MM.1S (cell line): ENCODE measurements at places on chromosomes 5 and 9.

GRCh38 chr9:82110881-82111280 is 122.3 kb downstream of the SPATA31D1 start:
- DNase-seq, result no peak

DNA sequence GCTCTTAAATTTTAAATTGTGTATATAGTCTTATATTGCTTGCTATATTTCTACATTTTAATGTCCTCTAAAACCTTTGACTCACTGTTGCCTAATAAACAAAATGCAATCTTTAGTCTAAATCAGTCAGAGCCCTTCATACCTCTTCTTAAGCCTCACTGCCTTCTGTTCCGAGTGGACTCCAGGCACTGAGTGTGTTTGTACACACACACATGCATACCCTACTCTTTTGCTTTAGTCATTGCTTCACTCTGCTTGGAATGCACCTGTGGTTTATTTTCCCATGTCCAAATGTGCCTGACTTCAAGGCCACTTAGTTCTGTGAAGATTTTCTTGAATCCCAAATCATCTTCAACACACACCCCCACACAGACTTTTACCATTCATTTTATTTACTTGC is 60.9 kb downstream of the SLC12A2 start:
- no peak for DNase-seq

DNA sequence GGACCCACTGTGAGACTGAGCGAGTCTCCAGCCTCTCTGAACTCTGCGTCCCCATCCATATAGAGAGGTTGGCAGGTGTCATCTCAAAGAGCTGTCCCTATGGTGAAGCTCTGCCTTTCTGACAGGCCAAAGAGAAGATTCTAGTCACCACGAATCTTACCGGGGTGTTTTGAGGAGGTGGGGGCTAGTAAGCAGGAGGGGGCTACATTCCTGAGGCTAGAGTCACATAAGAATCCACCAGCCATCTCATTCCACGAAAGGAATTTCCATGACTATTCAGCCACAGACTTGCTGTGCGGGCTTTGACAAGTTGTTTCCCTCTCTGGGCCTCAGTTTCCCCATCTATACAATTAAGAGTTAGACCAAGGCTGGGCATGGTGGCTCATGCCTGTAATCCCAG is 16.3 kb downstream of the PDGFRB start:
- no peak for DNase-seq

DNA sequence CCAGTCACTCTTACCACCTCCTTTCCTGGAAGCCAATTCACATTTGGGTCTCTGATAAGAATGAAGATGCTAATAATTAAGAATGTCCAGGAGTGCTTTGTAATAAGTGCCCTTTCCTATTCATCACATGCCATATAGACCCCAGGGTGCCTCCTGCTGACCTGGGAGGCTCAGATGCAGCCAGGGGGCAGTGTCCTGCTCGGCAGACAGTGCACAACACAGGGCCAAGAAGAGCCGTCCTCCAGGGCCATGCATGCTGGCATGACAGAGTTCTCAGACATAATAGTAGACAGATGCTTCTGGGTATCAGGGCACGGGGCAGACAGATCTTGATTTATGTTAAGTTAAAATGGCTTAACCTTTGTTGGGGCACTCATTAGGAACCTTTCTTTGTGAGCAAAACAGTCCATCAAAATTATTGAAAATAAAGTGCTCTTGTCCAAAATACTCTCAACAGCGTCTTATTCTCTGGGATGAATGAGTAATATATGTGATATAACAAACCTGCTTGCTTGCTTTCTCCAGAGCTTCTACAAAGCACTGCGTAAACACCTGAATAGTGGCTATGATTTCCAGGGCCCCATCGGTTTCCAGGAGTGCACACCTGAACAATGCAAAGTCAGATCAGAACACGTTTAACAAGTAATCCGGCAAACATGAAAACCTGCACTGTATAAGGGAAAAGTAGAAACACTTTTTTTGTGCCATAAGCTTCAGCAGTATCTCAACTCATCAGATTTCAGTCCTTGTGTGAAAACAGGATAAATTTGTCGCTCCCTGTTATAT is 192.7 kb downstream of the FANCC start:
- DNase-seq, result no peak

DNA sequence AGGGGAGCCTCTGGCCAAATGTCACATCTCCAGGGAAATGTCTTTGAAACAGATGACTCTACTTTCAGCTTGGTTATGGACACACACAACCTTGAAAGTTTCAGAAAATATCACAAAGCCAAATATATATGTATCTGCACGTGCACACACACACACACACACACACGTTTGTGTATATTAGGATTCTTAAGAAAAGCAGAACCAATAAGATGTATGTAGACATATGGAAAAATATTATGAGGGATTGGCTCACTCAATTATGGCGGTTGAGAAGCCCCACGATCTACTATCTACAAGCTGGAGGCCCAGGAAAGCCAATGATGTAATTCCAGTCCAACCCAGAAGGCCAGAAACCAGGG is 194.9 kb downstream of the PALM2AKAP2 start:
- DNase-seq, result no peak

- DNase-seq, result no peak
These were observed 8.4 kb downstream of the PSD2 start for GRCh38 chr5:139803978-139804377.

DNA sequence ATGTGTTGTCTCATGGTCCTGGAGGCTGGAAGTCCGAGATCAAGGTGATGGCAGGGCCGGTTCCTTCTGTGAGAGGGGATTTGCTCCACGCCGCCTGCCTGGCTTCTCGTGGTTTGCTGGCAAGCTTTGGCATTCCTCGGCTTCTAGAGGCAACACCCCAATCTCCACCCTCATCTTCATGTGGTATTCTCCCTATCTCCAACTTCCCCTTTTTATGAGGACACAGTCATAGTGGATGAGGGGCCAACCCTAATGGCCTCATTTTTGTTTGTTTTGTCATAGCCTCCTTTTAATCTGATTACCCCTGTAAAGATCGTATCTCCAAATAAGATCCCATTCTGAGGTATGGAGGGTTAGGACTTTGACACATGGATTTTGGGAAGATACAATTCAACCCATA is 41.7 kb upstream of the CLK4 start:
- DNase-seq, result no peak

DNA sequence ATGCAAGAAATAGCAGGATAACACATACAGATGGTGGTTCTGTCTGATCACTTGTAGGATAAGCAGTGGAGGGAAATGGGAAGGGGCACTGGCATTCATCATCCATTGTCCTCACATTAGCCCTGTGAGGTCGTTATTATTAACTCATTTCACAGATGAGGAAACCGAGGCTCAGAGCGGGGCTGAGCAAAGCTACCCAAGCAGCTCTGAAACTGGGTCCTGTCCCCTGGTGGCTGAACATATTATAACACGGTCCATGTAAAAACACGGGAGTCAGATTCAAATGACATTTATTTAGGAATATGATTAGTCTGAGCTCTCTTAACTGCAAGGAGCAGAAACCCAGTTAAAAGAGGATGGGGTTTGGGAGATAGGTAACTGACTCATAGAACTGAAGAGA is 43.1 kb downstream of the HRH2 start:
- no peak for DNase-seq

- DNase-seq, result no peak
These were observed 189.3 kb downstream of the TRPM3 start for GRCh38 chr9:70932097-70932496.

GRCh38 chr5:116892993-116893392 is 318.4 kb upstream of the SEMA6A start:
- DNase-seq, result no peak

DNA sequence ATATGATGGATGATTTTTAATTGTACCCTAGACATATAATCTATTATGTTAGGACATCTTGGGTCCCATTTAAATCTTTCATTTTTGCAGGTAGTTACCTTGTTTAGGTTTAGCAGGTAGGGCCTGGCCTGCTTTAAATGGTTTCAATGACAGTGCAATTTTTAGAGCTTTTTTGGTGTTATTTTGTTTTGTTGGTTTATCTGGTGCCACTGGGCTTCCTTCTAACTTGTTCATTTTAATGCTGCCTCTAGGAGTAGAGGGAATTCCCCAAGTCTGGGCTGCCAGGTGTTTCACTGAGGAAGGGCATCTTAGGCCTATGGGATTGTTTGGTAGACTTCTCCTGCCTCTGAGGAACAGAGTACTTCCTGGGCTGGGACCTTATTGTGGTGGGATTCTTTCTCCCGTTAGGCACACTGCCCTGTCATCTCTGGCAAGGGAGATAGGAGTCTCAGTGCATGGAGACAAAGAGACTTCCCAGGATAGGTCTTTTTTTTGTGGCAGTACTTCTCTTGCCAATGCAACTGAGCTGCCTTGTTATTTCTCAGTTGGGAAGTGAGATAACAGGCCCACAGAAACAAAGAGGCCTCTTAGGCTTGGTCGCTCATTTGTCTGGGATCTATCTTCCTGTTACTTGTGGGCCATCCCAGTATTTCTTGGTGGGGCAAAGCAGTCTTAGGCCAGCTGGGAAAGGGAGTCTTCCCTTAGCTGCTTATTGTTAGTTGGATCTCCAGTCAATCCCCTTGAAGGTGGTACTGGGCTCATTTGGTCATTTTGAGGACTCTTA is 282.9 kb downstream of the FER start:
- DNase-seq, result peak; percentile 58

GRCh38 chr5:128965638-128966302 is 482 bp downstream of the SLC27A6 start:
- DNase-seq, result no peak

- no peak for DNase-seq
These were observed 298.2 kb upstream of the RFX3 start for GRCh38 chr9:3823842-3824475.
